AG09309 (cell line): ENCODE measurements at places on chromosomes 7 and 10.
A peak's percentile ranks its signal among the peaks of the same experiment; 100 is the strongest.

DNA sequence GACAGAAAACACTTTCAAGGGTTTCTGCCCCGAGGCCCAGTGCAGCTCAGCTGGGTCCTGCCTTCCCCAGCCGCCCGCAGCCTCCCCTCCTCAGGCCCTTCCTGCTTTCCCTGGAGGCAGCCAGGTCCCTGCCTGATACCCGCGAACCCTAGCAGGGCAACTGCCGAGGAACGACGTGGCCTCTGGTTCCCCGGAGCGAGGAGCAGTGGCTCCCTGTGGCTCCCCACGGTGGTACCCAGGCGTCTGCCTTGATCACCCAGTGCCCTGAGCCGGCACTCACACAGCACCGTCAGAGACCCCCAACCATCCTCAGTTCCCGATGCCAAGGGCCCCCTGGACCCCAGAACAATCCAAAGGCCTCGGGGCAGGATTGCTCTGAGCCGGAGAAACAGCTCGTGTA, 58.3 kb downstream of the CFAP46 start:
- no peak for DNase-seq

GRCh38 chr10:78861529-78862327, 207.0 kb upstream of the ZMIZ1 start:
- DNase-seq = no peak

DNA sequence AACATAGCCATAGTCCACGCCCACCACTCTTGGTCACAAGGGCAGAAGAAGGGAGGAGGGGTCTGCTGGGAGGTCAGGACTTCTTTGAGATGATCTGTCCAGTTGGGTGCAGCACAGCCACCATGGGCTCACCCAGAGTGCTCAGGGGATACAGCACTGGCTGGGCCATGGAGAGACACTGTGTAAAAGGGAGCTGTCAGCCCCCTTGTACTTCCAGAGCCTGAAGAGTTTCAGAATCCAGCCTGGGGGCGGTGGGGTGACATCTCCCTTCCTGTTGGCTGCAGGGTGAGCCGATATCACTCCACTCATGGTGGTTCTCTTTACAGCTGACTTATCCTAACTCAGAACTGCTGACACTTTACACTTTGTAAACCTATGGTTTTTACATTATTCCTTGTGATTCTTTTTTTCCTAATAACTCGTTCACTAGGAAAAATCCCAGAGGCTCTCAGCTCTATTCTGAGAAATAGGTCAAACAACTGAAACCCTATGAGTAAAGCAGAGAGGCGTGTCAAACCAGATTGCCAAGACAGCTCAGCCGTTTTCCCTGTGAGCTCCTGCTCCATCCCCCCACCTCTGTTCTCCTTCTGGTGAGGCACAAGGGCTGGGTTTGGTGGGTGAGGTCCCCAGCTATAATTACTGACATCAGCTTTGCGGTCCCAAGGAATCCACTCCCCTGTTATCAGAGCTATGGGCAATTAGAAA, 3.2 kb upstream of the MRPS24 start:
- peak; percentile 77 for DNase-seq

DNA sequence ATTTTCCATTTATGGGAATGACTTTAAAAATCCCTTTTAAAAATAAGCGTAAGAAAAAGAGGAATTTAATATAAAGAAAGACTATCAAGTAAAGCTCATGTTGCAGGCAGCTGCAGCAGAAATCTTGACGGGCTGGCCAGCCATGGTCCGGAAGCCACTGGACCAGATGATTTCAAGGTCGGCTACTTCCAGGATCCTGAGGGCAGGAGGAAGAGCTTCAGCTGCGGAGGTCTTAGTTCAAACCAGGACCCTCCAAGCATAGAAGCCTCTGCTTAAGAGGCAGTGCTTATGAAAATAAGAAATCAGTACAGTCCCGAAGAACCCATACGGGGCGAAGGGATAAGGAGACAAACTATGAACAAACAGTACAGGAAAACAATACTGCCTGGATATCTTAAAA, 220.2 kb upstream of the CELF2 start:
- no peak for DNase-seq

DNA sequence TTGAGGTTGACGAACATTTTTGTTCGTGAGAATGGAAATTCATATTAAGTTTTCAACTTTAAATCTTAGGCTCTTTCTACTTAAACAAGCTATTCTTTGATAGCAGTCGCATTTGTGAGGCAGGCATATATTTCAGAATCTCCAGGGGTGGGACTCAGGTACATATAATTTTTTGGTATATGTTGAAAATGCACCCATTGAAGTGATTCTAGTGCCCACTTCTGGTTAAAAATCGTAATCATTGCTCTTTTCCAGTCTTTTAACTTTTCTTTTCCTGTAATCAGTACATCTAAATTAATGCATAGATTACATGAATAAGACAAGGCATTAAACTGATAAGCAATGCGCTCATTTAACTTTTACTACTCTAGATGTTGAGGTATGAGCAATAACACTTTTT, 67.8 kb downstream of the ZNRF2 start:
- DNase-seq = no peak

- DNase-seq = no peak
Observed at GRCh38 chr10:77010430-77010829, 627.2 kb downstream of the KCNMA1 start.

DNA sequence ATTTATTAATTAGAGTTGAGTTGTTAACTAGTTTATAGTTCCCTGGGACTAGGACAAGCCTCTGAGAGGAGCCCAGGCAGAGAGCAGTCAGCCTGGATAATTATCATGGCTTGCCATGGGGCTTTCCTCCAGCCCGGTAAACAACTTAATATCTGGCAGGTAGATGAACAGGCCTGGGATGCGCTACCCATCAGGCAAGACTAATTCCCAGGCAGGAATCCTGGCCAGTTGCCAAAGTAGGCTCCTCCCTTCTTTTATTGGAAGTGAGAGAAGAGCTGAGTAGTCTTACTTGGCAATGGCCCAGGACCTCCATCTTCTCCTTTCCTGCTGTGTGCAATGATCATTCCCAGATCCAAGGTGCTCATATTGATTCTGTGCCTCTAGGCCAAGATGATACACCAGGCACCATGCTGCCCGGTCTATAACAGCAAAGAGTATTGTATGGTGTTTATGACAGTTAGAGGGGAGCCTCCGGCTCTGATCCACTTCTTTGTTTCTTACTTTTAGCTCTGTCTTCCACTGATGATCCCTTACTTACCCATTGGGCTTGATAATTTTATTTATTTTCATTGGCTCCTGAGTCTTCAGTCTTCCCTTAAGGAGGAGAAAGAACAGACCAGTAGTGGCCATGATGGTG, 408.7 kb downstream of the REEP3 start:
- DNase-seq = no peak

DNA sequence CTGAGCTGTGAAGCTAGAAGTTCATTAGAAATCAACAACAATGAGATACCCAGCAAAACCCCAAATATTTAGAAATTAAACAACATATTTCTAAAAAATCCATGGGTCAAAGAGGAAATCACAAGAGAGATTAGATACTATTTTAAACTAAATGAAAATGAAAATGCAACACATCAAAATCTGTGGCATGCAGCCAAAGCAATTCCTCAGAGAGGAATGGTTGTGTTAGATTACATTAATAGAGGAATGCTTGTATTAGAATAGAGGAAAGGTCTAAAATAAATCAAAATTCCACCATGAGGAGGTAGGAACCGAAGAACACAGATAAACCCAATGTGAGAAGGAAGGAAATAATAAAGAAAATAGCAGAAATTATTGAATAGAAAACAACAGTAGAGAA, 642.1 kb upstream of the GALNT17 start:
- DNase-seq = no peak

- DNase-seq = no peak
Observed at GRCh38 chr7:74183653-74184450, 9.7 kb downstream of the EIF4H start.

DNA sequence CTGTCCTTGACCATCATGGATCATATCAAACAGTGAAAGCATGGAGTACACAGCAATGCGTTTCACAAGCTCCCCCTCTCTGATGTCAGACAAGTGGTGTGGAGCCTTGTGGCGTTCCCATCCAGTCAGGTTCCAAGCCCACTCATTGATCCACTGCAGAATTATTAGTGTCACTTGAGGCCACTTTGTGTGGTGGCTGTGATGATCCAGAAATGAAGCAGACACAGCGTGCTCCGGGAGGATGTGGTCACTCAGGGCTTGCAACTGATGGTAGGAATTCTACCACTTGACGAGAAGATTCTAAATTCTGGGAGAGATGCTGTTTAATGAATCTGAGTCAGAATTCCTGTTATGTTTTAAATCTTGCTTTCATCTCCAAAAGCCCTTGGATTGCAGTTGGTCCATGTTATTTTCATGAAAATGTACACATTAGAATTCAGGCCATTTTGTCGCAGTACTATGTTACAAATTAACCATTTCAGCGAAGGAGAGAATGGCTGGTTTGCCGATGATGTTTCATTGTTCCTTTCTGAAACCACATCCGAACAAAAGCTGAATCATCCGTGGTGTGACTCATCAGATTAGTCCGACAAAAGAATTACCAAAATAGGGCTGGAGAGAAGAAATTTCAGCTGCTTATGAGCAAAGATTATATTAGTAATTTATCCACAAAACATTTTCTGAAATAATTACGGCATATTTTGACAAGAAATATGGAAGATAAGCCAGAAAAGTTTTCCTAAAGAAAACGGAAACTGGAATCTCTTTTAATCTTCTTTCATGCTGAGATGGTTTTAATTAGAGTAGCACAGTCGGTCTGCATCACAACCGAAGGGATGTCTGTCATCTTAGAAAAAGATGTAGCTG, 48.1 kb downstream of the INSYN2A start:
- no peak for DNase-seq

DNA sequence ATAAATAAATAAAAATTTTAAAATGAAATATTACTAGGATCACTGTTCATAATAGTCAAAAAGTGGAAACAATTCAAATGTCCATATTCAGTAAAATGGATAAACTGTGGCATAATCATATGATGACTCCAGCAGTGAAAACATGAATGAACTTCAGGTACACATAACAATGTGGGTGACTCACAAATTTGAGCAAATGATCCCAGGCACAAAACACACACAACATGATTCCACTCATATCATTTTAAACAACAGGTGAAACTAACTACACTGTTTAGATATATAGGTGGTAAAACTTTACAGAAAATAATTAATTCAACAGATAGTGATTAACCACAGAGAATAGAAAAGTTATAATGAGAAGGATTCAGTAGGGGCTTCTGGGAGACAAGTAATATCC, 14.7 kb upstream of the SAMD8 start:
- no peak for DNase-seq

GRCh38 chr10:131802996-131803395, 97.8 kb upstream of the PPP2R2D start:
- DNase-seq = no peak

- no peak for DNase-seq
Observed at GRCh38 chr10:52212062-52212461, 102.0 kb upstream of the DKK1 start.

DNA sequence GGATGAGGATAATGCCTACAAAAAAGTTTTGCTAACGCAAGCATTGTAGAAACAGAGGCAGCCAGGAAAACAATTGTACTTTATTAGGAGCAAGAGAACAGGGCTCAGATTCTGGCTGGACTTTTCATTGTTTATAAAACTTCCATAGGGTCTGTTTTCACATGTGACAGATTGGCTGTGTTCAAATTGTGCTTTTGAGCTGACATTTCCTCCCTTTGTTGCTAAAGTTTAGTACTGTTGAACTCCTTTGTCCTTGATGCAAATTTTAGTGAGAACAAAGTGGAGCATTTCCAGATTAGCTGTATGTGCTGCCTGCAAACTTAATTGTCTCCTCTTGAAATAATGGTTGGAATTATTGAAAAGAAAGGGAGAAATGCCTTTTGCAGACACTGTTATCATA, 221.0 kb upstream of the FZD1 start:
- no peak for DNase-seq

- no peak for DNase-seq
Observed at GRCh38 chr7:138768241-138768640, 29.6 kb upstream of the TMEM213 start.

DNA sequence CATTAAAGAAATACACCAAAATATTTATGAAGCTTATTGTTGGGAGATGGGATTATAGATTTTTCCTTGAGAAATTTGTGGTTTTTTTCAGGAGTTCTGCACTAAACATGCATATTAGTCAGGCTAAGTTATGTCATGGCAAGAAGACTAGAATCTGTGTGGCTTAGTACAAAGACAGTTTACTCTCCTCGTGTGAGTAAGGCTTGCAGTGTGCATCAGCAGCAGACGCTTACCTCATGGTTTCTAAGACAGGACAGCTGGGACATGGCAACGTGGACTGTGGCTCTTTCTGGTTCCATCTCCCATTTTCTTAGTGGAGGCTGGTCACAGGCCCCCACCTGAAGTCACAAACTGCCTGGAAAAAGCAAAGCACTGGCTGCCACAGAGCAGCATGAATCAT, 429.6 kb upstream of the VSTM2A start:
- DNase-seq = no peak

GRCh38 chr7:31020652-31021051, 31.5 kb upstream of the ADCYAP1R1 start:
- no peak for DNase-seq

DNA sequence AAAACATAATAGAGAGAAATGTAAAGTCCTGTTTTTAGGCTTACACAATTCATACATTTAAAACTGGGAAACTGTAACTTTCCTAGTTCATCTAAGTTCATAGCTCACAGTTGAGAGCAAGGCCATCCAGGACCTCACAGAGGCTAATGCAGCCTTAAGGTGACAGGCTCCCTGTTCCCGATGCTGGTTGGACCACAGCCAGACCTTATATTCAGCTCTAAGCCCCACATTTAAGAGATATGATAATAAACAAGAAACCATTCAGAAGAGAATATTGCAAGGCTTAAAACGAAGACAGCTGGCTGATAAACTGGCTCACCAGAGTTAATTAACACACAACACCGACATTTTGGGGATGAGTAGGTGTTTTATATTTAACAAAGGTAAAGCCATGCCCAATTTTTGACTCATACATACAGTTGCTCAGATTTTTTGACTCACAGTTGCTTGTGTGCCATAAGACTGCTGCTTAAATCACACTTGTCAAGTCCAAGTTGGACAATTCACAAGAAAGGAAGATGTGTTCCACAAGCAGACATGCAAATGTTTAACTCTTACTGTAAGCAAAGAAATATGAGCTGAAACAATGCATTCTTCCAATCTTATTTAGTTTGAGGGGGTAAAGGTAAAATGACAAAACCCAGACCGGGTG, 41.1 kb upstream of the TMEM213 start:
- no peak for DNase-seq

- no peak for DNase-seq
Observed at GRCh38 chr10:110421512-110422138, 76.1 kb upstream of the DUSP5 start.

DNA sequence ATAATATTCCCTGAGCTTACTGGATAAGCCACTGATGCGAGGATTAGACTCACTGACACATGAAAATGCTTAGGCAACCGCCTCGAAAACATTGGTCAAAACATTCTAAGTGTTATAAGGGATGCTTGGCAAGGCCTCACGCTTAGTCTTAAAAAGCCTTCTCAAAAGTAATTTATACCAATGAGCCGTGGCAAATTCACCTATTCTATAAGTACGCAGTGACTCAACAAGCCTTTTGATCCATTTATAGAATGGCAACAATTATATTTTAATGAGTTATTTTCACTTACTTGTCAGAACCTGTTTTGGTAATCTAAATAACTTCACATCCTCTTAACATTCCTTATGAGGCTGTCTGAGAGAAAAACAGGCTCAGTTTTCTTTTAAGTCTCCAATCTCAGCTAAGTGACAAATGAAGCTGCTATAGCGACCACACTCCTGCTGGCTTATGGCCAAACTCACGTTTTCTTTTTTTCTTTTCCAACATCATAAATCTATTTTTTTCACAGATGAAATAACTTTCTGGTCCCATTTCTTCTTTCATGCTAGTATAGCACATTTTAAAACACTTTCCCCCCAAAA, 121.2 kb upstream of the AFAP1L2 start:
- no peak for DNase-seq

GRCh38 chr10:80536361-80536835, 1.3 kb upstream of the SH2D4B start:
- DNase-seq = no peak
